ENCODE measurements at places on chromosomes 5 and 9.

- no peak for DNase-seq
Measured at GRCh38 chr5:66284588-66285342, 140.7 kb downstream of the SREK1 start.

DNA sequence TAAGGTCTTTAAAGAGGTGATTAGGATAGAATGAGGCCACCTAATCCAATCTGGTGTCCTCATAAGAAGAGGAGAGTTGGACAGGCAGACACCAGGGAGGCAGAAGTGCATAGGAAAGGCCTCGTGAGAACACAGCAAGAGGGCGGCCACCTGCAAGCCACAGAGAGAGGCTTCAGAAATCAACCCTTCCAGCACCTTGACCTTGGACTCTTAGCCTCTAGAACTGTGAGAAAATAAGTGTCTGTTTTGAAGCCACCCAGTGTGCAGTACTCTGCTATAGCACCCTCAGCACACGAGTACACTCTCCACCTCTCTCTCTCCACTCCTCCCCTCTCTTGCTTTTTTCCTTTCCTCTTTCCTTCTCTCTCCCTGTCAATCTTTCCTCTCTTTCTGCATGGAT is 26.8 kb downstream of the NIPAL4 start:
- DNase-seq, result no peak

- DNase-seq, result no peak
Measured at GRCh38 chr9:82930116-82930515, 132.8 kb downstream of the RASEF start.

DNA sequence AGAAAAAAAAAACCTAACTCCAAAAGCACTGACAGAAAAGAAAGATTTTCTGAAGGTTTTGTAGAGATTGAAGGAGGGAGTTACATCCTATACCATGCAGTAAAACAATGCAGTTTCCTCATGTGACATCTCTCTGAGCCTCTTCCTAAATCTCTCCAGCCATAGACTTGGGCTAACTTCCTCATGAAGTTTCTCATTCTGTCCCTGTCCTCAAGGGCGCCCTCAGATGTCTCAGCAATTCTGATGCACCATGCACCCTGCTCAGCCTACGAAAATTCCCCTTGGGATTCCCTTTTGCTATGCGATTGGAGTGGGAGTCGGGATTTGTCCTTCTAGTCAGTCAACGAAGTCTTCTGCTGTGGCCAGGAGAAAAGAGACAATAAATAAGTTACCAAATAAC is 68.9 kb downstream of the FAT2 start:
- no peak for DNase-seq

- DNase-seq, result no peak
Measured at GRCh38 chr5:1889321-1890065, 6.8 kb upstream of the IRX4 start.

DNA sequence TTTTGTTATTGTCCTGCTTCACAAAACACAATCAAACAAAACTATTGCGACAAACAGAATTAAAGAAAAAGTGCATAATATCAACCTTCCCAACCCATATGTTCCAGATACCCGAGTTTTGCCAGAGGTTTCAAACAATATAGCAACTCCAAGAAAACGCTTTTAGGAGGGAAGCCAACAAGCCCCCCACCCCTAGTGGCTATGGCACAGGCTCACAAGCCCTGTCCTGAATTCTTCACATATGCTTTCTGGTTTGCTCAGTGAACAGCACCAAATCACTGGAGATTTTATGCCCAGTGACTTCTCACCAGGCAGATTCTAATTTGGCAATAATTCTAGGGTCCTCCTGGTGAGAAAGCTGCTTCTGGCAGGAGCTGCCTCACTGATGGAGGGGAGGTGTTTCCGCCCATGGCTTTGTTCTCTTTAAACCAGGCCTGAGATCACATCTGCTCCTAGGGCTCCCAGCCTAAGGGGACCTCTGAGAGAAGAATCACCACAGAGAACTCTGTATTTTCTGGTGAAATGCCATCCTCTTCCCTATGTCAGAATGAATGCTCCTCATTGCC is 1982.4 kb downstream of the EFNA5 start:
- DNase-seq, result no peak

Measured in T-helper 17 cell (primary cell).